Glutamatergic neuron (in vitro differentiated cells): ENCODE measurements at places on chromosomes 2 and 18.

DNA sequence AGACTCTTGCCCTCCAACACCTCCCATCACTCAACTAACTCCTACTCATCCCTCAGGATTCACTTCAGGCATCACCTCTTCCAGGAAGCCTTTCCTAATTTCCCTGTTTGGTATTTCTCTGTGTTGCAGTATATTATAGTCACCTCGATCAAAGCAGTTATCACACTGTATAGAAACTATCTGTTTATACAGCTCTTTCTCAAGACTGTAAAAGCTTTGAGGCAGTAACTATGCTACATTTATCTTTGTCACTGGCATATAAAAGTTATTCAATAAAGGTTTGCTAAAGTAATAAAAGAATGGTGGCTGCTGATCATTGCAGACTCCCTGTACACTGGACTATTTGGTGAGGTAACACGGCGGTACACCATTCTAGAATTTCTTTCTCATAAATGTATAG is 284.9 kb downstream of the PAX3 start:
- DNase-seq = no peak

GRCh38 chr18:12328179-12328823 is 20.3 kb downstream of the TUBB6 start:
- DNase-seq = no peak

DNA sequence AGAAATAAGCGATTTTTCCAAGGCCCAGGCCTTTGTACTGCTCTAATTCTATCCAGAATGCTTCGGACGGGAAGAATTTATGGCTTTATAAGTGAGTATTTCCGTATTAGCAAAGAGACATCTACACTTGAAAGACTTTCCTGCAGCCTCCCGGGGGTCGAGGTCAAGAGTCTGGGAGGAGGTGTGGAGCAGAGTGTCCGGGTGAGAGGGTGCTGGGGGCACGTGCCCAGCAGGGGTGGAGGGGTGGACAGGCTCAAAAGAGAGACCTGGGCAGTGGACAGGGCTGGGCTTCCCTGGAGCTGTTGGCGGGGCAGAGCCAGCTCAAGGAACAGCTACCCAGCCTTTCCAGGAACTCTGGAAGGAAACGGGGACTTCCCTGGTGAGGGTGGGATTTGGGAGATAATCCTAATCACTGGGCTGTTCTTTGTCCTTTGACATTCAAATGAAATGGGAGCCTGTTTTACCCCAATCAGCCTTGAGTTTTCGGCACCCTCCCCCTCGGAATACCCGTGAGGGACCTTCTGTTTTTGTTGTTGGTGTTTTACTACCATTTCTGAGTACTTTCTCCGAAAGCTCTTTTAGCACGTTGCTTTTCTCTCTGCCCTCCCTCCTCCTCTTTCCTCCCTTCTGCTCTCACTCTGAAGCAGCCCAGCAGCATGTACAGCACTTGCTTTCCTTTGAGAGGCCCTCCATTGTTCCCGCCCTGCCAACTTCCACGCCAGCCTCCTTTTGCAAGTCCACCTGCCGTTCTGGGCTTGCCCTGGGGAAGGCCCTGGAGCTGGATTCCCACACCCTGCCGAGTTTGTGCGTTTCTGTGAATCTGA is 164.7 kb downstream of the AGAP1 start:
- no peak for DNase-seq

DNA sequence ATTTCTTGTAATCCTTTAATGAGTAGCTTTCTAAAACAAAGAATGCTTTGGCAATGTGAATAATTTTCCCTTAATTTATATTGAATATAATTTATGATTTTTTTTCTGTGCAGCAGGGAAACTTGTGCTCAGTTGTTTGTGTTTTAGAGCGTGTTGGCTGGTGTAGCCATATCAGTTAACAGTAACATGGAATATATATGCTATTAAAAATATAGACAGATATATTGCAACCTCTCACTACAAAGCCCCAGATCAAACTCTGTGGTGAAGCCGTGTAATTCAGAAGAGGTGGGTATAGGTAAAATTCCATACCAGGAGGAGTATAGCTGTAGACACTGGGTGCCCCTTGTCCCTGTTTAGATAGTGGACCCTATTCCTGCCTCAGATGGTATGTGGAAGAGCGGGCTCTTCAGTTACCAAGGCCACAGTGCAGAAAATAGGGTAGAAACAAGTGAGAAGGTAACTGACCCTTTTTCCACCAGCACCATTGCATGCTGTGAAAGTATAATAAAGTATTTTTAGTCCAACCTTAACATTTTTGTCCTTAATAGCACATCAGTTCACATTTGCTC is 18.1 kb upstream of the RASGRP3 start:
- no peak for DNase-seq

DNA sequence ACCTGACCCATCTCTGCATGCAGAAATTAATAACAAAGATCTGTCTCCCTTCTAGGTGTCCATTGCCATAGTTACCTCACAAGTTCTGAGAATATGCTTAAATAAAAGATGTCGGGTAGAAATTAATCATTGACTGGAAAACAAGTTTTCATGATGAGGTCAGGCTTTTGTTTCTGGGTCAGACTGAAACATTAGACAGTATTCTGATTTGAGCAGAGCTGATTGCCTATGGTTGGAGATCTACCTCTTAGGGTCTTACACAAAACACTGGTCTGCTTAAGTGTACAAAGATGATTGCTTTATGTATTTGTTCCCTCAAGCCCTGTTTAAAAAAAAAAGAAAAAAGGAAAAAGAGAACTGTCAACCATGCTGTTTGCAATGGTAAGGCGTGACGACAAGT is 956.4 kb downstream of the CPS1 start:
- no peak for DNase-seq

- peak; percentile 93 for DNase-seq
These were observed 5.8 kb downstream of the NT5DC4 start for GRCh38 chr2:112726487-112727190.

- DNase-seq = no peak
These were observed 268.8 kb downstream of the IKZF2 start for GRCh38 chr2:212882626-212883025.

DNA sequence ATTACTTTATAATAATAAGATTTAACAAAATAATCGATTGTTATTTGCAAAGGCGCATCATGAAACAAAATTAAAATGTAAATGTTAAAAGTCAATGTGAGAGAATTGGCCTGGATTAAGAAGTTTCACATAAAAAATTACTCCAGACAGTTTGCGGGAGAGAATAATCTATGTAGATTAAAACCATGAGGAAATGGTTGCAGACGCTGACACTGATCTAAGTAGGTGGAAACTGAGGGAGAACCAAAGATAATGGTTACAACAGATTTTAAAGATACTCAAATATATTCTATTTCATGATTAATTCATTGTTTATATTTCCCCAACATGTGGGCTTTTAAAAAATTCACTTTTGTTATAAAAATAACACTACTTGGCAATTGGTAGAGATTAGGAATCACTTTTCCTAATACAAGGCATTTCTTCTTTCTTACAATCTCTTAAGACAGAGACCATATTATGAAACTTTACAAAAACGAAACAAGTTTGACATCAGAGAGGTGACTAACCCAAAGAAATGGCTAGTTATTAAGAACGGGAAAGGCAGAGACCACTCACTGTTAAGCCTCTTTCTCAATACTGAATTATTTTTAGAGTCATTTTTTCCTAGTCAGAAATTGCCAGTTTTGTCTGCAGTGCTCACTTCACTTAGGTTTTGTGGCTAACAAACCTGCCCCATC is 1.6 kb downstream of the KANSL1L start:
- DNase-seq = no peak

DNA sequence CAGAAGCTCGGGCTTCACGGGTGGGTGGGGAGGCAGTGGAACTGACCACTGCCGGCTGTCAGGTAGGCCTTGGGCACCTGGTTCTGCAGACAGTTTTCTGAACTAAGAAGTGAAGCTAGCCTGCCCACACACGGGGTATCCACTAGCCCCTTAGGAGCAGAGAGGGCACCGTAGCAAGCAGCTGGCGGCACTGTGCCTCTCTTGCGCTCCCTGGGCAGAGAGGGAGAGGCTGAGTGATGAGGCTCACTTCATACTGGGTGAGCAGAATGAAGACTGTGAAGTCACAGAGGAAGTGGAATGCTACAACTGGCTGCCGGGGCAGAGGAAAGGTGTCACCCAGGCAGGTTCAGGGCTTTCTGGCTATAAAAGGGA is 753 bp downstream of the ITPRIPL1 start:
- no peak for DNase-seq

GRCh38 chr2:84980263-84980983 is 9.5 kb downstream of the KCMF1 start:
- DNase-seq = no peak

- DNase-seq = no peak
These were observed 8.1 kb downstream of the METTL21A start for GRCh38 chr2:207617011-207617671.

- no peak for DNase-seq
These were observed 56.3 kb upstream of the FZD5 start for GRCh38 chr2:207825978-207826377.

GRCh38 chr2:32278478-32278853 is 762 bp downstream of the YIPF4 start:
- no peak for DNase-seq

DNA sequence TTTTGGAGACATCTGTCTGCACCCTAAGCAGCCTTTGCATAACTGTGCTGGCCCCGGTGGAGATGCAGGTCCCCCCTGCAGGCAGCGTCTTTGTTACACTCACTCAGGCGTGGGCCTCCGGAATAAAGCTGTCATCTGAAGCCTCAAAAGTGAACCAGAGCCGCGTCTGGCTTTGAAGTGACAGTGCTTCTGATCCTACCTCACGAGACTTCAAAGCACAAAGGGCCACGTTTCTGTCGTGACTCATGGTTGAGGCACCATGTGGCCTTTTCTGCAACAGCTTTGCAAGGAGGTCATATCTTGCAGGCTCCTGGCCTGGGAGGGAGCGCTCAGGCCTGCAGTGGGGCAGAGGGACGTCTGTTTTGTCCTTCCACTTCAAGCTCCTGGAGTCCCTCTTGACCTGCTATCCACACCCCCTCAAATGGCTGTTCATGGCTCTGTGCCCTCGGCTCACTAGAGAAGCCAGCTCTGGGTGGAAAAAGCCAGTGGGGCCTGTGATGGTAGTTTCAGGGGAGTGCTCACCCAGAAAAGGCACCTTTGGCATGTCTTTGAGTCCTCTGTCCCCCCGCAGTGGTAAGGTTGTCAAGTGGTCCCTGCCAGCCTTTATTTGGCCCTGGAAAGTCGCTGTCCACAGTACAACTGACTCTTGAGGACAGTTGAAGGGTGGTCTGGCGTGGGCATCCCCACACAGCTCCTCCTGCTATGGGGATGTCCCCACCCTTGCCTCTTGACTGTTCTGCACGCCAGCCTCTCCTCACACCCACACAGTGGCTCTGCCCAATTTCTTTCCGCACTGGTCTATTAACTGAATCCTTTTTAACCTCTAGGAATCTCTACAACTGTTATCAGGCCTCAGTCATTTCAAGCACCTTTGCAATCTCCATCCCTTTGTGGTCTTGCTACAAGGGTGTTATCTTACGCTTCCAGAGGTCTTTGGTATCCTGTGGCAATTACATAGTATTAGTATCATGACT is 19.3 kb downstream of the GPR55 start:
- peak; percentile 4 for DNase-seq
